EH (cell line): ENCODE measurements at places on chromosomes 1 and 21.
A peak's percentile ranks its signal among the peaks of the same experiment; 100 is the strongest.

DNA sequence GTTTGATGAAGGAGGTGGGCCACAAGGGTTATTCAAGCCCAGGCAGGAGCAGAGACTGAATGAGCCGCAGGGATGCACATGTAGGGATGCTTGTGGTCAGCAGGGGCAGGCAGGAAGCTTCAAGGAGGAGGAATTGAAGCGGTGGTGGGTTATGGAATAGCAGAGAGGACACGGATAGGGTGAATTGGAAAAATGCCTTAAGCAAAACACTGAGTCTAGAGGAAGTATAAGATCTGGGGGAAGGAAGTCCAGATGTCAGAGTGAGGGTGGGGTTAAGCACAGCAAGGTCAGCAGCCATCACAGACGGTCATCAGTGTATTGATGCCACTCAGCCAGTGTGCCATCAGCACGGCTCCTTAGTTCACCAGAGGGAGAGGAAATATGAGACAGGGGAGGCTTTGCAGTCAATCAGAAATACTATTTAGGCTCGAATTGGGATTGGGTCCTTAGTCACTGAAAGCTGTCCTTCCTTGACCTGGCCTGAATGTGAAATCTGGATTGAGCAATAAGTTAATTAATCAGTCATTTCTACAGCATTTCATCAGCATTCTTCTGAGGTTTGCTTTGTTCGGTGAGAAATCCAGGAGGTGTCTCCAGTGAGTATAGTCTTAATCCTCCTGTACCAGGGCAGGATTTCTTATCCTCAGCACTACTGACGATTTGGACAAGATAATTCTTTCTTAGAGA lies 6.0 kb upstream of the LCE1F start:
- peak; percentile 3 for DNase-seq

- peak; percentile 88 for DNase-seq
Observed at GRCh38 chr1:118136187-118136941, 48.7 kb downstream of the SPAG17 start.

GRCh38 chr1:95122151-95122697 lies 5.1 kb downstream of the TLCD4 start:
- DNase-seq, result no peak

DNA sequence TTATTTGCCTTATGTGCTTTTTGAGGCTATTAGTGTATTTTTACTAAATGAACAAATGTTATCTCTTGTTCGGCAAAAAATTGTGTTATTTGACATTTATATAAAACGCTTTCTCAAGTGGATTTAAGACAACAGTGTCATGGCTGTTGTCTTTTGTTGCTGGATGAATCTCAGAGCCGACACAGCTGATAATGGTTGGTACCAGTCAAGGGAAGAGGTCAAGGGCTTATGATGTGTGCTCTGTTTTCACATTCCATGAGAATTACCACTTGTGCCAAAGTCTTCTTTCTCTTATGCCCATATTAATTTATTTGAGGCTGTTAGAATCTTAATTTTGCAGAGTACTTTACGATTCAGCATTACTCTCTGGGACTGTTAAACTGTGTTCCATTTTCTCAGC lies 17.9 kb upstream of the CD101 start:
- DNase-seq, result no peak

- DNase-seq, result peak; percentile 12
Observed at GRCh38 chr1:232555494-232556210, 74.3 kb downstream of the SIPA1L2 start.

DNA sequence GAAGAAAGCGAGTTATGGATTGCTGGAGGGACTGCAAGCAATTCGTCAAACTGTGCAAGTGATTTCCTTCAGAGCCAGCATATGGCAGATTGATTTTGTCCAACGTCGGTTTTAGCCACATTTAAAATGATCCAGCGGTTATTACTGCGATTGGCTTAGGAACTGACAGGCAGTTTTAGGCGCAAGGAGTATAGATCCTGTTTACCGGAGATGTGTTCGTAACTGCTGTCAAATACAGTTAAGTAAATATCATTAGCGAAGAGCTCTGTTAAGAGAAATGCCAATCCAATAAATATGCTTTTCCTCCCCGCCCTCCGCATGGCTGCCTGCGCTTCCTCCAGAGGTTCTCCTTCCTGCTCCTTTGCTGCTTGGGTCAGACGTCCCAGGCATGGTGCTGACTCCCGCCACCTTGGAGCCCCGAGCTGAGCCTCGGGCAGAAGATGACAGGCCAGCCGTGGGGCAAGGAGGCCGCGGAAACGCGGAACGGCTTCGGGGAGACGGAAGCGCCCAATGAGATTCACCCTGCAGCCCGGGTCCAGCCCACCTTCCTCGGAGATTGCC lies 9.4 kb upstream of the BARHL2 start:
- DNase-seq, result no peak

- DNase-seq, result no peak
Observed at GRCh38 chr1:119748040-119748439, 20.7 kb downstream of the HMGCS2 start.

DNA sequence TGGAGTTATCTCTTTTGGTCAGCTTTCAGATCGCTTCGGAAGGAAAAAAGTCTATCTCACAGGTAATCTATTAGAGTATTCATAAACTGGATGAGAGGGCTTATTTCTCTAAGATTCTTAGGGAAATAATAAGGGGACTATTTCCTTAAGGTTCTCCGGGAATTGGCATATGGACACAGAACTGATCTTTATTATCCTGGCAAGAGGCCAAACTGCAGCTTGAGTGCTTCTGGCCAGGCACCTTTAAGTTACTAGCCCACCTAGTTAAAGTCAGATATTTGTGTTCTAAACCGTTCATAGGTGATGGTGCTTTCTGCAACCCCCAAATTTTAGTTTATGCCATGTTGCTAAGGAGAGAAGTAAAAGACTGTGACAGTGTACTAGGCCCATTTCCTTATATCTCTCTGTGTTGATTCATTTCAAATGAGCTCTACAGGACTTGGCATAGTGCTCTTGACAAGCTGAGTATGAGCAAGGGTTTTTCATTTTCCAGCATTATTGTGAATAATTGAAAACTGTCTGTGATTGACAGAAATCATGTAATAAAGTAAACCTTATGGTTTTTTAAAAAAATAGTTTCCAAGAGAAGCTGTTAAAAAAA lies 43.4 kb downstream of the SLC22A15 start:
- no peak for DNase-seq

GRCh38 chr1:68221001-68221979 lies 11.0 kb downstream of the WLS start:
- no peak for DNase-seq

DNA sequence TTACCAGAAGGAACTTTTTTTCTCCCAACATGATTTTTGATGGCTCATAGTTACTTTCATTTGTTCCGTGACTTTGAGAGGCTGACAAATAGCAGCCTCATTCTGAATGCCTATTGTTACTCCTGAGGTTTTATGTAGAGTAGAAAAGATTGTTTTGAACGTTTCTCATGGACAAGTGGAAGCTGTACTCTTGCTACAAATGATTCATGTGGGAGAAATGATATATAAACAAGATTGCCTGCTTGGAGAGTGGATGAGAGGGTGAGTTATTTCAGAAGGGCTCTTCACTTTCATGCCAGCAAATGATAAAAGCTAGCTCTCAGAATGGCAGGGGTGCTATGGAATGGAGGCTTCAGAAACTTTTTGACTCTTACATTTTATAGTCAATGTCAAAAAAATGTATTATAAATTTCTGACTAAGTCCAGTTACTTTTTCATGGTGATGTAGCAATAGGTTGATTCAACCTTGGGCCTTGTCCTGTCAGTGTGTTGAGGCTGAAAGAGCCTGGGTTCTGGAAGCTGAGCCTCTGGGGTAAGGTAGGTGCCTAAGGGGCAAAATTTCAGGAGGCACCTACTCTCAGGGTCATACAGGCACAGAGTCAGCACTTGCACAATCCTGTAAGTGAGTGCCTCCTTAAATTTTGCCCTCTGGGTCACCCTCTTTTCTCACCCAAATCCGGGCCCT lies 19.4 kb downstream of the JUN start:
- peak; percentile 96 for DNase-seq

GRCh38 chr1:165994107-165994506 lies 166.7 kb downstream of the UCK2 start:
- DNase-seq, result no peak

- DNase-seq, result no peak
Observed at GRCh38 chr1:52145137-52145536, 3.2 kb downstream of the ZFYVE9 start.

DNA sequence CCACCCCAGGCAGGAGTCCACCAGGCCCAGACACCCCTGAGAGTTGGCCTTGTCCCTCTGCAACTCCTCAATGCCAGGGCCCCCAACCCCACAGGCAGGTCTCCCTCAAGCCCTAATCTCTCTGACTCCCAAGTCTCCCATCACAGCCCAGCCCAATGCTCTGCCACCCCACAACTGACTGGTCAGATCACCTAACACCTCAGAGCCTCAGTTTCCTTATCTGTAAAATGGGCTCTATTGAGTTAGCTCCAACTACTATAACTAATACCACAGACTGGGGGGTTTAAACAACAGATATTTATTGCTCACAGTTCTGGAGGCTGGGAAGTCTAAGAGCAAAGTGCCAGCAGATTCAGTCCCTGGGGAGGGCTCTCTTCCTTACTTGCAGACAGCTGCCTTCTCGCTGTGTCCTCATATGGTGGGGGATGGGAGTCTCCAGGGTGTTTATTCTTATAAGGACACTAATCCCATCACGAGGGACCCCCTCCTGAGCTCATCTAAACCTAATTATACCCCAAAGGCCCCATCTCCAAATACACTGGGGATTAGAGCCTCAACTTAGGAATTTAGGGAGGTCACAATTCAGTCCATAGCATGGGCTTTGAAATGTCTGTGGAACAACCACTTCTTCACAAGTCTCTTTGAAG lies 34.9 kb upstream of the ZC3H12A start:
- DNase-seq, result no peak

GRCh38 chr1:114559356-114559755 lies 22.1 kb downstream of the BCAS2 start:
- DNase-seq, result no peak

DNA sequence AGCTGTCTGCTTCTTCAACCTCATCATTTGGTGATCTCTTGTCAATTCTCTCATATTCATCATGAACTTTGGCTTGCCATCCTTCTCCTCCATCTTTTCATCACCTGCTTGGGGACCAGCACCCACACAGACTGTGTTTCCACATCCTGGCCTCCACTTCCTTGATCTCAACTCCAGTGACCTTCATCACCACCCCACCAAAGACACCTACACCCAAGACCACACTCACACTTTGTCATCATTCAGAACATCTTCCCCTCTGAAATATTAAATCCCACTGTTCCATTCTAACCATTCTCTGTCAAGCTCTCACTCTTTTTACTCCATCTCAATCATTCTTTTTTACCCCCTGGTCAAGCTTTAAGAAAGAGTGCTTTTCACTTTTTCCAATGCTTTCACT lies 115.5 kb upstream of the VAV3 start:
- no peak for DNase-seq

- peak; percentile 68 for DNase-seq
Observed at GRCh38 chr1:61605607-61606321, 119.2 kb downstream of the TM2D1 start.

DNA sequence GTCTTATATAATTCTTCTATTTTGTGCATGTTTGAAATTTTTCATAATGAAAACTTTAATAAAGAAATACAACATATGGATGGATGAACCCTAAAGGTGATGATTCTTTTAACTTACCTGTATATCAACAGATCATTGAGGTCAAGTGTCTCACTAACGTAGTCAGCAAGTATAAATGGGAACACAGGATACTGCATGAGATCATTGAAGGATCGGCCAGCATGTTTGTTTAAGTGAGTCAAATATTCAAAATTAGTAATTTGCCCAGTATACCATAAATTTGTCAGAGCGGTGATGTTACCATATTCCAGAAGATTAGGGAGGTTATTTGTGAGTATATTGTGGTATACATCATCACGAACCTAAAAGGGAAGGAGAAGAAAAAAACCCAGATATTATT lies 71.0 kb upstream of the GNG4 start:
- peak; percentile 42 for DNase-seq

GRCh38 chr1:110605901-110606656 lies at the start of gene KCNA2:
Gene KCNA2, minus strand, starts transcription at chr1:110606358. Its CDS starts 1,576 bp downstream, at chr1:110604782.
- DNase-seq, result peak; percentile 0

DNA sequence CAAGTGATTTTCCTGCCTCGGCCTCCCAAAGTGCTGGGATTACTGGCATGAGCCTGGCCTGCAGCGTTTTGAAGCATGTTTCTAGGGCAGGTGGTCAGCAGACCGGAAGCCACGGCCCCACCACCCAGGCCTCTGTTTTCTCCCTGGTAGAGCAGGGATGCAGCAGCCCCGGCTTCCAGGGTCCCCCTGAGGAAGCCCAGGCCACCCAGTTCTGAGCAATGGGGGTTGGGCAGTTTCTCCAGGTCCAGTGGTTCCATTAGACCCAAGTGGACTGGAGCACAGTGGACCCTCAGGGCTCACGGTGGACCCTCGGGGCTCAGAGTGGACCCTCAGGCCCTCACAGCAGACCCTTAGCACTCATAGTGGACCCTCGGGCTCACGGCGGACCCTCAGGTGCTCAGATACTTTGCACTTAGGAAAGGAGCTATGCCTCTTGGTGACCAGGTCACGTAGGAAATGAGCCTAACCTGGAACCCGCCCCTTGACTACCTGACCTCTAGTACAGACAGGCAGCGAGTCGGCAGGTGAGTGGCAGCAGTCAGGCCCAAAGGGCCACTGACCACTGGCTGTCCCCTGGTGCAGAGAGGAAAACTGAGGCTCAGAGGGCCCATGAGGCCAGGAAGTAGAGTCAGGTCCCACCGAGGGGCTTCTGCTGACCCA lies 4.6 kb upstream of the FNDC10 start:
- no peak for DNase-seq

DNA sequence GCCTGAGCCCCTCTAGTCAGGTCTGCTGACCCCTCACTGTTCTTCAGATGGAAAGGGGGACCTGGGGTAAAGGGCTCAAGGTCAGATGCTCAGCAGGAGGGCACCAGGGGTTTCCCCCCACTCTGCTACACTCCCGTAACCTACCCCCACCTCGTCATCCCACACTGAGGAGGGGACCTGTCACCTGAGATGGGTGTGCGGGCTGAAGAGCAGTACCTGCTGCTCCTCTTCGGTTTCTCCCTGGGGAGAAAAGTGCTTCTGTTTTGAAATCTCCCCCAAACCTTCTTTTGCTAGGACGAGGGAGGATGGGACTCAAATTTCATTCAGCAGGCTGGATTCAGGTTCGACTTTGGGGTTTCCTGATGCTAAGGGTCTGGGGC lies 65.2 kb downstream of the SYT2 start:
- no peak for DNase-seq

- no peak for DNase-seq
Observed at GRCh38 chr1:163055531-163055930, 13.6 kb upstream of the RGS4 start.

DNA sequence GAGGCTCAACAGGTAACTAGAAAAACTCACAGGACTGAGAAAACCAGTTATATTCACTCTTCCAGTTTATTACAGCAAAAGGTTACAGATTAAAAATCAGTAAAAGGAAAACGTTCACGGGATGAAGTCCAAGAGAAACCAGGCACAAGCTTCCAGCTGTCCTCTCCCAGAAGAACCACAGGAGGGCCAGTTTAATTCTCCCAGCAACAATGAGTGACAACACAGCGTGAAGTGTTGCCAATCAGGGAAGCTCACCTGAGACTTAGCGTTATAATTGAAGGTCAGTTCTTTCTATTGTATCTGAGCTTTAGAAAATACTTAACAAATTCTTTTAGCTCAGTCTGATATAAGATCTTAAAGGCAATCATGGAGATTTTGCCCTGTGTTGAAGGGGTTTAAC lies 65.2 kb upstream of the TNR start:
- DNase-seq, result no peak

- DNase-seq, result peak; percentile 75
Observed at GRCh38 chr1:966704-967300, 520 bp downstream of the PLEKHN1 start.

- DNase-seq, result peak; percentile 58
Observed at GRCh38 chr1:183244466-183244865, 58.4 kb downstream of the LAMC2 start.

- no peak for DNase-seq
Observed at GRCh38 chr1:185739967-185740366, 5.8 kb downstream of the HMCN1 start.
